ENCODE measurements at places on chromosomes 11 and 22.

DNA sequence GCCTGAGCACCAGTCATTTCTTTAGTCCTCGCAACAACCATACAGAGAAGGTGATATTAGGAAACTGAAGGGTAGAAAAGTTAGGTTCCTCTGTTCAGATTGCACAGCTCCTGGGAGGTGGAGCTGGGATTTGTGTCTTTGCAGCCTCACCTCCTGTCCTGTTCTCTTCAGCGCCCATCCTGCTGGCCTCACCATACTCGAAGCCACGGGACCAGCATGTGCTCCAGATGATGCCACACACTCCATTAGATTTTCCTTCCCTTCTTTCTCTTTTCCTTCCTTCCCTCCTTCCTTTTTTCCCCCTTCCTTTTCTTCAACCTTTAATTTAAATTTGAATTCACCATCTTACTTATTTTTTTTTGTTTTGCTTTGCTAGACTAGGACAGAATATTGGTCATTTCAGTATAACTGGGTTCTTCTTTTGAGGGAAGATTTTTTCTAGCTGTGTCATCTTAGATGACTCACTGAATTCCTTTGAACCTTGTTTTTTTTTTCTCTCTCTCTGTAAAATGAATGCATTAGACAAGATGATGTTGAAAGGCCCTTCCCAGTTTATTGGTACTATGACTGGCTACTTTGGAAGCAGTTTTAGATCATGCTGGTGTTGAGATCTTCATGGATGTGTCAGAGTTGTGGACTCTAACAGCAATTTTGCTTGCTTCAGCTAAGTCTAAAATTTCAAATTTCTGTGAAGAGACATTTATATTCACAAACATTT, 662.5 kb upstream of the TENM4 start:
- DNase-seq, result no peak

GRCh38 chr11:109480251-109480650, 58.3 kb downstream of the C11orf87 start:
- no peak for DNase-seq

GRCh38 chr11:94876645-94877442, 96.5 kb downstream of the CWC15 start:
- peak; percentile 79 for DNase-seq

DNA sequence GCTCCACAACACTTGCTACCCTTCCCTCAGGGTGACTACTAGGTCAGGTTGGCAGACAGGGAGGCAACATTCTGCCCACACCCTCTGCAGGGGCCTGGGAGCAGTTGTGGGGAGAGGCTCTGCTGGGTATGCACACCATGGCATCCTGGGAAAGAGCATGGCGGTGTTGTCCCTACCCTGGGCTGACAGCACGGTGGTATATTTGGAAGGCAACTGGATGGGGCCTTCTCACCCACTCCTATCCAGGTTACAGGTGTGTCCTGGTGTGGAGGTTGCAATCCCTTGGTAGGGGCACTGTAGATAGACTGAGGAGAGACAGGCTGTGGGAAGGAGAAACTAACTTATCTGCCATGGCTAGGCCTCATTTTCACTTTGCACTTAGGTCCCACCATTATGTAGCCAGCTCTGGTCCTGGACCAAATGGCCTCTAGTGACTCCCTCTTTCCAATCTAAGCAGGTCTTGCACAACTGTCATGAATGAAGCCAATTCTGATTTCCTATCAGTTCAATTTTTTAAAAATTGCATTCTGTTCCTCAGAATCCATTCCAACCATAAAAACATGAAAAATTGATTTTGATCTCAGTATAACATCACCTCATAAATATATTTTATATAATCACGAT, 54.0 kb upstream of the CD44 start:
- DNase-seq, result no peak

- no peak for DNase-seq
These were observed 1112.4 kb upstream of the CNTN5 start for GRCh38 chr11:97908354-97908753.

- no peak for DNase-seq
These were observed 5.1 kb downstream of the TRIM22 start for GRCh38 chr11:5694642-5695041.

- DNase-seq, result peak; percentile 12
These were observed 1.1 kb upstream of the PITPNB start for GRCh38 chr22:27919942-27920755.

GRCh38 chr22:33057363-33057995, 702 bp downstream of the SYN3 start:
- no peak for DNase-seq

DNA sequence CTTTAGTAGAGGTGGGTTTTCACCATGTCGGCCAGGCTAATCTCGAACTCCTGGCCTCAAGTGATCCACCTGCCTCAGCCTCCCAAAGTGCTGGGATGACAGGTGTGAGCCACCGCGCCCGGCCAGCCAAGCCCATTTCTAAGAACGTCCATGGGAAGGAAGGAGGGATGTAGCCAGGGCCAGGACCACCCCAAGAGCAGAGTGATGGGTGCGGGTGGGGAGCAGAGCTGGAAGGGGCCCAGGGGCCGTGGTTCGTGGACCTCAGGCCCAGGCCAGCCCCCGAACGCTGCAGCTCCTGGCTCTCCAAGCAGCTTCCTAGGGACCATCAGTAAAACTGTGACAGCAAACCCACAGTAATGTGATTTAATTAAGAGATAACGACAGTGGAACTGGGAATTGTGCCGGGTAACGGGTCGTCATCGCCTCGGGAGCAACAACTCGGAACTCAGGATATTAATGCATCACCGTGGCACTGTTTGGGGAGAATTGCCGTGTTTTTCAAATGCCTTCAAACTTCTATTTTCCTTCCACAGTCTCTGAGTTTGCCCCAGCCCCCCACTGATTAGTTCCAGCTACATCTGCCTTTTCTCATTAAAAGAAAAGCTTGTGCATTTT, 74.3 kb downstream of the BRD1 start:
- DNase-seq, result no peak

DNA sequence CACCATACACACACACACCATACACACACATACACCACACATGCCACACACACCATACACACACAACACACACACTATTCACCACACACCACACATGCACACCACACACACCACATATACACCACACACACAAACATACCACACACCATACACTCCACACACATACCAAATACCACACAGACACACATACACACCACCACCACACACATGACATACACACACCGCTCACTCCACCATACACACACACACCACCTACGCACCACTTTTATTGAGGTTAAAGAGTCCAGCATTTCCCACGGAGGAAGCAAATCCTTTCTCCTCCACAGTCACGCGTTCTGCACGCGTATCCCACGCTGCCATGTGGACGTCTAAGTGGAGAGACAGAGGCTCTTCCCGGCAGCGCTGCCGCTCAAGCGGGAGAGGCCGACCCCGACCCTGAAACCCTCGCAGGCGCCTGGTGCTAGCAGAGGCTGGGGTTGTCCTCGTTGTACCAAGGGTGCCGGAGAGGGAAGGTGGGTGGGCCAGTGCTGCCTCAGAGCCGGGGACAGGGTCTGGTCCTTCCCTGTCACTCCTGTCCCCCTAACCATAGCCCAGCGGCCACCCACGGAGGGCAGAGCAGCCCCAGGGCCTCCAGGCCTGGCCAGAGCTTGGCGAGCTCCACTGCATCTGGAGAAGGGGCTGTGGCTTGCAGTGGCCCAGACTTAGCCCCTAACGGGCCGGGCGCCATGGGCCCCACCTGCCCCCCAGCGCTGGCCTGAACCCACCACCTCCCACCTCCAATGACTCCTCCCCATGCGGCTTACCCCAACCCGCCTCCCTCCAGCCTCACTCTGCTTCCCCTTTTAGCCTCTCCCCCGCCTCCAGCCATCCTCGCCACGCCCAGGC, 1495.0 kb downstream of the BRD1 start:
- DNase-seq, result no peak

GRCh38 chr11:113934761-113935160, 30.2 kb downstream of the HTR3B start:
- DNase-seq, result no peak

GRCh38 chr11:43868852-43869567, 11.6 kb upstream of the ALKBH3 start:
- DNase-seq, result peak; percentile 81

DNA sequence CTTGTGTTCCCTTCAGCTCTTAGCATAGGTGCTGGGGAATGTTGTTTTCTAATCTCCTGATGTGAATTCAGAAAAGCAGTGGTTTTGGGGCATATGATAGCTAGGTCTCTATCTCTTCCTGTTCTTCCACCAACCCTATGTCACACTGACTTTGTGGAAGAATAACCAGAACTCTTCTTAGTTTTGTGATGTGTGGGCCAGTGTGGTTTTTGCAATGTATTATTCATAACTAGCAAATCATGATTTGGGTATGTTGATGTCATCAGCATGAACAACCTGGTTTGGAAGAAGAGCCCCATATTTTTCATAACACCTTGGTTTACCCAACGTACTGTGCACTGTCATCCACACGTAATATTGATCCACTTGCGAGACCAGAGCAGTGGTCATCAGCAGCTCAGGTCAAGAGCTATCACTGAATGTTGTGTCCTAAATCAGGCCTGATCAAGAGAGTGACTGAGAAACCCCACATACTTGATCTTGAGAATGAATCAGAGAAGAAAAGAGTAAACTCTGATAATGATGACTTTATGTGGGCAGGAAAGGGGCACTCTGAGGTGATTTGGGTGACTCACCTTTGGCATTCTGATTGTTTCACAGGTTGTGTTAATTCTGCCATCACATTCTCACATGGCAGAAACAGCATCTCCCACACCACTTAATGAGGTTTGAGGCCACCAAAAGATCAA, 19.4 kb upstream of the MS4A6E start:
- DNase-seq, result no peak

- no peak for DNase-seq
These were observed 13.4 kb upstream of the IL17REL start for GRCh38 chr22:50025993-50026392.
